ENCODE measurements at places on chromosomes 13 and 19.

DNA sequence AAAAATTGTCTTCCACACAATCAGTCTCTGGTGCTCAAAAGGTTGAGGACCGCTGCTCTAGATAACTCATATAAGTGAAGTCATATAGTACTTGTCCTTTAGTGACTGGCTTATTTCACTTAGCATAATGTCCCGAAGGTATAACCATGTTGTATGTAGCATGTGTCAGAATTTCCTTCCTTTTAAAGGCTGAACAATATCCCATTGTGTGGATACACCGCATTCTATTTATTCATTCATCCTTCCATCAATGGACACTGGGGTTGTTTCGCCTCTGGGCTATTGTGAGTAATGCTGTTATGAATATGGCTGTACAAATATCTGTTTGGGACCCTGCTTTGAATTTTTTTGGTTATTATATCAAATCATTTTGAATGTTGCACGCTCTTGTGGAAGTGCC is 4.6 kb upstream of the LYPD5 start:
- DNase-seq: no peak

GRCh38 chr19:41478875-41479756 is 36.2 kb downstream of the ERICH4 start:
- no peak for DNase-seq

- DNase-seq: no peak
Measured at GRCh38 chr13:39967199-39967959, 311.9 kb downstream of the COG6 start.

GRCh38 chr19:10987571-10988297 is 26.9 kb downstream of the SMARCA4 start:
- DNase-seq: no peak

- no peak for DNase-seq
Measured at GRCh38 chr13:99998261-99998660, 16.7 kb downstream of the ZIC2 start.

DNA sequence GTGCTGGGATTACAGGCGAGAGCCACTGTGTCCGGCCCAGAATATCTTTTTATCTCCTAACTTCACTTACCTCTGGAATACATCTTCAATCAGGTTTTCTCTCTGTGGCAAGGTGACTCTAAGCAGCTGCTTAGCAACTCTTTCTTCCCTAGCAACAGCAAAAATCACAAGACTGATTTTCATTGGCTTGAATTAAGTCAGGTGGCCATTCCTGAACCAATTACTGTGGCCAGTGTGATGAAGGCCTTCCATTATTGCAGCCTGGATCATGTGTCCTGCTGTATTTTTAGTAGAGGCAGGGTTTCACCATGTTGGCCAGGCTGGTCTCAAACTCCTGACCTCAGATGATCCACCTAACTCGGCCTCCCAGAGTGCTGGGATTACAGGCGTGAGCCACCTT is 9.0 kb upstream of the LTBP4 start:
- no peak for DNase-seq

- DNase-seq: no peak
Measured at GRCh38 chr19:29521291-29522075, 4.3 kb upstream of the VSTM2B start.

DNA sequence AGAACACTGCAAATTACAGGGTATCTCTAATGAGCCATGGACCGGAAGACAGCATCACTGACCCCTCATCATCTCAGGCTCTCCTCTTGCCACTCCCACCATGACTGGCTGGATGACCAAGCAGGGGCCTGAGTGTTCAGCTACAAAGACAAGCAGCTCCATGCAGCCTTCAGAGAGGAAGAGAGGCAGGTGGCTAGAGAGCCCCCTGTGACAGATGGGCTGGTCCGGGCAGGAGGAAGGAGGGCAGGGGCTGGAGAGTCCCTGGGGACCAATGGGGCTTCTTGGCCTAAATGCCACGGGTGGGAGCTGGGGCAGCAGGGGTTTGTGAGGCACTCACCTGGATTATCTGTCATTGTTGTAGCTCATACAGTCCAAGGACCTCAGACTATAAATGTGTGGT is 12.8 kb upstream of the RASA3 start:
- DNase-seq: no peak

DNA sequence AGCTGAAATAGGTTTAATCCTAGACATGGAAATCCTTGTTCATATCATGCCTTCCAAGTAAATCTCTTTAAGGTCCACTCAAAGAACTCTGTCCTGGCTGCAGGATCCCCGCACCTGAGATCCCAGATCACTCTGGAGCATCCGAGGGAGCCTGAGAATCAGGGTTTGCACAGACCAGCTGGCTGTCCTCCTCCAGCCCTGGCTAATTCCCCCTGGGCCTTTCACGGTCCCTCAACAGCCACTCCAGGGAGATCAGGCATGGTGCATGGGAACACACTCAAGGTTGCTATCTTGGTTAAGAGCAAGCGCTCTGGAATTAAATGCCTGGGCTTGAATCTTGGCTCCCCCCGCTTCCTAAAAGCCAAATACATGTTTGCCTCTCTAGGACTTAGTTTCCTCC is 130.8 kb downstream of the IRS2 start:
- no peak for DNase-seq

- DNase-seq: no peak
Measured at GRCh38 chr13:39073983-39074382, 35.7 kb downstream of the NHLRC3 start.

- DNase-seq: no peak
Measured at GRCh38 chr13:79740991-79741390, 260.0 kb downstream of the NDFIP2 start.

- no peak for DNase-seq
Measured at GRCh38 chr19:55042344-55042678, 4.2 kb upstream of the GP6 start.

DNA sequence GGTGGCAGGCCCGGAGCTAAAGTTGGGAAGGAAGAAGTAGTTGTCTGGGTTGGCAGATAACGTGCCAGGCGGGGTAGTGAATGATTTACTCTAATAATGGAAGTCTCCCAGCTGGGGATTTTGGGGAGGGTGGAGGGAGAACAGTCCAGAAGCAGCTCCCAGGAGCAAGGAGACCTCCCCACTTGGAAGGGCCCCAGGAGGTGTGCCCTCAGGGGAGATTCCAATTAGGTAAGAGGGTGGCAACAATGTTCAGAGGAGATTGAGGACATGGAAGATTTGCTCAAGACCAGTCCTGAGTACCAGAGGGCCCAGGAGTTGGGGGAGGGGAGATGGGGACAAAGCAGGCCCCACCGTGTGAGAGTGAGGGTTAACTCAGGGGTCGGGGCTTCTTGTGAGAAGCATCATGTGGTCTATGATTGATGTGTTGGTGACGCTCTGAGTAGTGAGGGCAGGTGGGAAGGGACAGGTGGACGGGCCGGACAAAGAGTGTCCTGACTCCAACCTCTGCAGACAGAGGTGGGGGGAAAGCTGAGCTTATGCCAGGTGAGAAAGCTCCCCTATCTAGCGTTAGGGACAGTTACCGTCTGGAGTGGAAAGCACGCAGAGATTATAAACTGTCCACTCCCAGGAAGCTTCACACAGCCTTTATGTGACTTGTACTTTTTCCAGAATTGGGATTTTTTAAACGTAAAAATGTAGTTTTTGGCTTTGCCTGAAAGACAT is 3.5 kb downstream of the SPINT2 start:
- no peak for DNase-seq

- no peak for DNase-seq
Measured at GRCh38 chr19:47819858-47820257, 1.9 kb upstream of the CRX start.

- no peak for DNase-seq
Measured at GRCh38 chr13:98869408-98870090, 108.3 kb downstream of the DOCK9 start.

DNA sequence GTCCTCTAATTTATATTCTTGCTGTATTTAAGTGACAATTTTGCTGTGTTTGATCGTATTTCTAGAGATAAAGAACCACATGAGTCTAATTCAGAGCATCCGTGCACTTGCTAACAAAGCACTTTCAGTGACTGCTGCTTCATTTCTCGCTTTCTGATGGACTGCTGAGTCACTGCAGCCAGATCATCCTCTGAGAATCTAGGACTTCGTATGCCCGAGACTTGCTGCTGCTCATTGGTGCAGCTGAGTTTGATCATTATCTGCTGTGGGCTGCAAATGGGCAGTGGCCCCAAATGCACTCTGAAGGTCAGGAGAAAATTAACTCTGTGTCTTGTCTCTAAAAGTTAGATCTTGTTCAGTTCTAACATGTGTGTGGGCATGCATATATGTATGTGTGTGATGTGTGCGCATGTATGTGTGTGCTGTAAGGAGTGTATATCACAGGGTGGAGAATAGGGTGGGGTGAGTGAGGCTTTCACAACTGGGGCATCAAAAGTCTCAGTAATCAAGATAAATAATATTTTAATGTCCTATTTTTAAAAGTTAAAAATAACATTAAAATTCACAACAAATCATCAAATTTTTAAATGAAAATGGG is 342.6 kb downstream of the MTUS2 start:
- no peak for DNase-seq

GRCh38 chr19:44588771-44589112 is 24.6 kb upstream of the IGSF23 start:
- DNase-seq: no peak

GRCh38 chr13:35765366-35765765 is 288.9 kb upstream of the MAB21L1 start:
- no peak for DNase-seq

GRCh38 chr13:90156390-90156789 is 1191.1 kb upstream of the MIR17HG start:
- DNase-seq: no peak

DNA sequence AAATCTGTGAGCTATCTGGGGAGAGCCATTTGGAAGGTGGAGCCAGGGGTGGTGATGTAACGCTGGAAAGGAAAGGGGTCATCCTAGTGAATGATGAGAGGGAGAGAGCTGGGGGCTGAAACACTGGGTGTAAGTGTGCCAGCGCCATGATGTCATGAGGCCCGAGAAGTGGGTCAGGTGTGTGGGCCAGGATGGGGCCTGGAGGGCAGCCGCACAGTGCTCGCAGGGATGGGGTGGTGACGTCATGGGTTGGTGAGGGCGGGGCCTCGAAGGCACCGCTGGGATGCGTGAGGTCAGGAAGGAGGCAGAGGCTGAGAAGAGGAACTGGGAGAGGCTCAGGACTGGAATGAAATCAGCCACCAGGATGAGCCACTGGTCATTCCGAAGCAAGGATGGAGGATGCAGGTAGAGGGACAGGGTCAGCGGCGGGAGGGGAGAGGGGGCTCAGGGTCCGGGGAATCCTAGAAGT is 4.4 kb downstream of the CCDC61 start:
- no peak for DNase-seq

- DNase-seq: no peak
Measured at GRCh38 chr13:50387051-50387581, 371.9 kb downstream of the KCNRG start.

GRCh38 chr13:94333131-94333820 is 146.2 kb downstream of the DCT start:
- DNase-seq: no peak

DNA sequence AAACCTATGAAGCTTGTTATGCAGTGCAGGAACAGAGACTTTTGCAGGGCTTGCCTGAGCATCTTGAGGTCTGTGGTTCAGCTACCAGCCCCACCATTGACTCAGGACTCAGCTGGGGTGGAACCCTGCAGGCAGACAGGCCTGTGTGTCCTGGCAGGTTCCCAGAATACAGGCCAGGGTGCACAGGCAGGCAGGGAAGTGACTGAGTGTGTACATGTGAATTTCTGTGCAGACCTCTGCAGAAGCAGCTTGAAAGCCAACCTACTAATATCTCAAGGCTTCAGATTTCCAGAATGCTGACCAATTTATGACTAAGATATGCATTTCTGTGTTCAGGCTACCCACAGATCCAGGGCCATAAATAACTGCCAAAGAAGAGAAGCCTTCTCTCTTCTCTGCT is 254.4 kb downstream of the DLEU7 start:
- no peak for DNase-seq

DNA sequence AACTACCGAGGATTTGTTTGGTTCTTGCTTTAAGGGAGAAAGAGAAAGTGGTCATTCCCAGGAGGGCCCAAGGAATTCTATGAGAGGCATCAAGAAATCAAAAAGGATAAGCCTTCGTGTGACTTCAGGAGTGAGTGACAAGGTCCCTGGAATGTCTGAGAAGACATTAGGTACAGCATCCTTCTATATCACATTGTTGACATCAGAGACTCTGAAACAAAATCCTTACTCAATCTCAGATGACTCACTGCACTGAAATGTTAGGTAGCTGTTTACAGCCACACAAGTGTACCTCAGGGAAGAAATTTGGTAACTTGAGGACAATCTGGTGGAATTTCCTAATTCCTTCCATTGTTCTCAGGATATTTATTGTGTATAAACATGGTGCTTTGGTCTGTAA is 7.9 kb upstream of the LGALS14 start:
- no peak for DNase-seq

- DNase-seq: no peak
Measured at GRCh38 chr13:44759384-44760360, 183.5 kb upstream of the TSC22D1 start.

DNA sequence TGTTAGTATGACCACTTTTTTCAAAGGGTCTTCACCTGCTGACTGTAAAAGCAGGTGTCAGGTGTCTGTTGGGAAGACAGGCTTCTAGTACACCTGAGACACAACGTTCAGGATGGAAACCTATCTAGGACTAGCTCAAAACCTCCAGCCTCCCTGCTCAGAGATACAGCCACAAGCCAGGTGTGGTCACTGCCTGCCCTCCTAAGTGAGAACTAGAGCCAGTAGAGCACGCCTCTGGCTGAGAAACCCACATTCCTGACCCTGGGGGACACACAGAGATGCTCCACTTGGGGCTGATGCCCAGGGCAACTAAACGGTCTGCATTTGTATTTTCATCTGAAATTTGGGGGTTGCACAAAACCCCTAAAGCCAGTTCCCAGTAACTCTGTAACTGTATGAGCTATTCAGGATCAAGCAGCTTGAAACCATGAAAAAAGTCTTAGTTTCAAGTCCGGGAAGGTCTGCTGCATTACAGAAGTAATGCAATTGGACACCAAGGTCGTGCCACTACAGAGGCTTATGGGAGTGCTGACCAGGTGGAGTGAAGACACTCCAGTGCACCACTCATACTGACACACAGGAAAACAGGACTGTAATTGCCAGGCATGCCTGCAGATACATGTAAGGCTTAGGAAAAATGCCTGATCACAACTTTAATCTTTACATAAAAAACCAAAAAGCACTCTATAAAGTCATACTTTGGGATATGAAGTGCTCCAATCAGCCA is 27.8 kb downstream of the ANKRD10 start:
- no peak for DNase-seq

- DNase-seq: no peak
Measured at GRCh38 chr13:33028620-33029019, 12.4 kb downstream of the KL start.

- DNase-seq: no peak
Measured at GRCh38 chr19:5683177-5683886, 2.5 kb downstream of the HSD11B1L start.

- DNase-seq: peak; percentile 58
Measured at GRCh38 chr19:41785653-41786052, 10.7 kb upstream of the CEACAM3 start.

Measured in effector memory CD4-positive, alpha-beta T cell (primary cell).